CD4-positive, CD25-positive, alpha-beta regulatory T cell (primary cell): ENCODE measurements at places on chromosomes 11 and 22. TPM values are rescaled to one million over a fixed set of nuclear protein-coding genes. Genes with fewer than 3 reads are reported as not detected.

The POU2AF3 gene
- total RNA-seq: not detected

The LIPT2 gene
- total RNA-seq: 6.1 TPM

The TUB gene
- 0.27 TPM for total RNA-seq

The ZNF280A gene
- total RNA-seq: not detected

The APOC3 gene
- not detected for total RNA-seq

The UBQLNL gene
- 0.32 TPM for total RNA-seq

The DBX1 gene
- total RNA-seq: not detected

The OR56A4 gene
- total RNA-seq: not detected

The CRYBA4 gene
- total RNA-seq: not detected

The MN1 gene
- 0.39 TPM for total RNA-seq

The MED15 gene
- 397 TPM for total RNA-seq

DNA sequence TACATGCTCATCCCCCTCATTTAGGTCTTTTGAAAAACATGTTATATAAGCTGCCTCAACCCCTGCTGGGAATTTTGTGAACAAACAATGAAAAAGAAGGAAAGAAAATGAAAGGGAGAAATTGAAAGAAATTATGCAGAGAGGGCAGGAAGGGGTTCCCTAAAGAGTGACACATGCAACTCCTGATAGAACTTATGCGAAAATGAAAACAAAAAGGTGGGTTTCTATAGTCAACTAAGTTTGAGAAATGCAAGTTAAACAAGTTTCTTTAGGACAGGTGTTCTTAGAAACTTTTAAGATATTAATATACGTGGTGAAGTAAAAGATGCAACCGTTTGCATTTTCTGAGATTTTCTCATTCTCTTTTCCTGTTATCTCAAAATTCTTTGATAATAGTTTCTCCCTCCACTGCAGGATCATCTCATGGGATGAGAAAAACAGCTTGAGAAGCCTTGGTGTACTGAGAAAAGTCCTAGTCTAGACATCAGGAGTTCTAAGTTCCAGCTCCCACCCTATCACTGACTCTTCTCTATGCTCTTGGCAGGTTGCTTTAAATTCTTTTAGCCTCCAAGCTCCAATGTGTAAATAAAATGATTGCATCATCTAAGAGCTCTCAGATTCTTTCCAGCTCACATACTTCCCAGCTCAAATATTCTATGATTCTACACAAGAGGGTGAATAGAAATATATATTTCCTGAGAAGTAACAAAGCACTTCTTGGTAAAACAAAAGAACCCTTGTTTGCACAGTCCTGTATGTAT is 109.2 kb downstream of the FAM76B start:
- H3K4me1 ChIP-seq: peaks cover 58% of the 10 kb centered on the region
- peak overlapping the region; percentile 71 for H3K27ac ChIP-seq

GRCh38 chr22:42171417-42171816 is 40.8 kb upstream of the CYP2D6 start:
- no peak overlapping the region for H3K27ac ChIP-seq
- H3K4me3 ChIP-seq: no peak overlapping the region
- no peak for DNase-seq

DNA sequence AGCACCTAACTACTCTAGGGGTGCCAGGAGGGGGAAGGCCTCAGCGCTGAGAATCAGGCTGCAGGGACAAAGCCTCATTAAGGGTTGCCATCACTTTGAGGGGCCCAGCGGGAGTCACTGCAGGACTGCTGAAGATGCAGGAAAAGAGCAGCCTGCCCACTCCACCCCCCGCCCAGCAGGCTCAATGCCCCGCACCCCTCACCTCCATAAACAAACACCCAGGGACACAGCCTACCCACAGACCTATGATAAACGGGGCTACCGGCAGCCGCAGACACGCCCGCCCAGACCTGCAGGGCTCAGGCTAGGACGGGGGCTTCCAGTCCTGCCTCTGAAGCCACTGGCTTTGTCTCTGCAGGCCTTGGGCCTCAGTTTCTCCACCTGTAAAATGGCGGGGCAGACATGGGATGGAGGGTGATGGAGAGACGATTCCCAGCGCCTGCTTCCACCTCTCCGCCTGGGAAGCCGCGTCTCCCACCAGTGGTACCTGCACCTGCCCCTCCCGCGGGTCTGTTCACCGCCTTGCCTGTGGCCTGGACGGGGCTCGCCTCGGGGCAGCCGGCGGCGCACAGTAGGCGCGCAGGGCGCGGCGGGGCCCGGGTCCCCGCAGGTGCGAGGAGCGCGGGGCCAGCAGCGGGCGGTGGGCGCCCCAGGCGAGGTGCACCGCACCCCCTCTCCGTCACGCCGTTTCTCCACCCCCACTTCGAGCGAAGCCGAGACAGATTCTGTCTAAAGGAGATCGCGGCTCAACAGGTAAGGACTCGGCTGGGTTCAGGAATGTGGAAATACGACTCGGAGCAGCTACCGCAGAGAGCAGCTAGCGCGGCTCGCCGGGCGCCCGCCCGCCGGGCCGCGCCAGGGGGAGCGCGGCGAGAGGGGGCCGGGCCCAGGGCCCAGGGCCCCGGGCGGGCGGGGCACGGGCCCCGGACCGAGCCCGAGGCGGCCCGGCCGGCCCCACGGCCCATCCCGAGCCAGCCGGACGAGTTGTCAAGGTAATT is 1.5 kb downstream of the WNT7B start:
- H3K27ac ChIP-seq: no peak overlapping the region
- H3K36me3 ChIP-seq: no peaks in the 10 kb centered on the region
- peaks cover 5% of the 10 kb centered on the region for H3K27me3 ChIP-seq
- H3K4me3 ChIP-seq: no peak overlapping the region

DNA sequence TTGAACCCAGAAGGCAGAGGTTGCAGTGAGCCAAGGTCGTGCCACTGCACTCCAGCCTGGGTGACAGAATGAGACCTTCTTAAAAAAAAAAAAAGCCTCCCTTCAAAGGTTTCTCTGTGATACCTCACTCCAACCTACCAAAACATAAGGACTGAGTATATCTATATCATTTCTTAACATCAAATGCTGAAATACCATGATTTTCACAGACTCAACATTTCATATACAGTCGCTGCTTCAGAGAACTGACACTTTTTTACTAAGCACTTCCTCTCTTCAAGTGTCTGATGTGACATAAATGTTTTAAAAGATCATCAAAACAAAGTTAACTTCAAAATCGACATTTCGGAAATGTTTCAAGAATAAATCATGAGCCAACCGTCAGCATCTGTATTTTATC is 12.0 kb downstream of the PRR14L start:
- no peak overlapping the region for H3K27ac ChIP-seq
- no peak overlapping the region for H3K4me3 ChIP-seq
- no peaks in the 10 kb centered on the region for H3K27me3 ChIP-seq
- peak; percentile 66 for DNase-seq

GRCh38 chr22:22703203-22703570 is 58.8 kb downstream of the GGTLC2 start:
- H3K36me3 ChIP-seq: no peaks in the 10 kb centered on the region
- H3K27me3 ChIP-seq: no peaks in the 10 kb centered on the region
- H3K4me3 ChIP-seq: no peak overlapping the region

GRCh38 chr11:106228996-106229395 is 151.5 kb downstream of the AASDHPPT start:
- DNase-seq: no peak
- H3K4me1 ChIP-seq: no peaks in the 10 kb centered on the region
- H3K4me3 ChIP-seq: no peak overlapping the region
- H3K27ac ChIP-seq: no peak overlapping the region
- no peaks in the 10 kb centered on the region for H3K36me3 ChIP-seq
- no peaks in the 10 kb centered on the region for H3K27me3 ChIP-seq

DNA sequence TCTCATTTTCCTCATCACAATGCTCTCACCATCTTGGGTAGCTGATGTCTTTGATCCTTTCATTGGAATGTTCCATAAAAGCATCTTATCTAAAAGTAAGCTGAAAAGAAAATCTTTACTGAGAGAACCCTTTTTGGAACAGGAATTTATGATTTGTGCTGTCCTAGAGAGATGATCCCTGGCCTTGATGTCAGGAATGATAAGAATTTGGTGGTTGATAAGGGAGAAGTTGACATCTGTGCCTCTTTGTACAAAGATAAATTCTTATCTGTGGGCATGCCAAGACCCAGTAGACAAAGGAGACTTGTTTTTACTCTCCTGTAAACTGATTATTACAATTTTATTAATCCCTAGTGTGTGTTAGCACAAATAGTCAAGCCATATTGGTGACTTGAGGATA is 36.9 kb downstream of the NAALAD2 start:
- H3K27me3 ChIP-seq: no peaks in the 10 kb centered on the region
- H3K36me3 ChIP-seq: no peaks in the 10 kb centered on the region
- no peak overlapping the region for H3K27ac ChIP-seq
- H3K4me1 ChIP-seq: no peaks in the 10 kb centered on the region
- no peak for DNase-seq
- H3K4me3 ChIP-seq: no peak overlapping the region

- no peak overlapping the region for H3K27ac ChIP-seq
- H3K36me3 ChIP-seq: no peaks in the 10 kb centered on the region
- H3K27me3 ChIP-seq: no peaks in the 10 kb centered on the region
- no peak for DNase-seq
- no peaks in the 10 kb centered on the region for H3K4me1 ChIP-seq
These were observed 29.4 kb downstream of the IL18 start for GRCh38 chr11:112134473-112134872.

GRCh38 chr11:69127081-69127850 is 28.5 kb upstream of the SMIM38 start:
- no peak overlapping the region for H3K4me3 ChIP-seq
- H3K4me1 ChIP-seq: peaks cover 32% of the 10 kb centered on the region
- no peak overlapping the region for H3K27ac ChIP-seq
- H3K27me3 ChIP-seq: no peaks in the 10 kb centered on the region
- no peak for DNase-seq

GRCh38 chr11:10429526-10429925 is 25.5 kb upstream of the AMPD3 start:
- no peaks in the 10 kb centered on the region for H3K4me1 ChIP-seq
- DNase-seq: no peak
- no peak overlapping the region for H3K27ac ChIP-seq
- H3K27me3 ChIP-seq: peaks cover 35% of the 10 kb centered on the region
- no peak overlapping the region for H3K4me3 ChIP-seq

- no peaks in the 10 kb centered on the region for H3K36me3 ChIP-seq
- no peaks in the 10 kb centered on the region for H3K27me3 ChIP-seq
- no peak overlapping the region for H3K27ac ChIP-seq
- no peak for DNase-seq
- H3K4me1 ChIP-seq: no peaks in the 10 kb centered on the region
These were observed 1404.8 kb downstream of the TBC1D22A start for GRCh38 chr22:48167238-48167637.

DNA sequence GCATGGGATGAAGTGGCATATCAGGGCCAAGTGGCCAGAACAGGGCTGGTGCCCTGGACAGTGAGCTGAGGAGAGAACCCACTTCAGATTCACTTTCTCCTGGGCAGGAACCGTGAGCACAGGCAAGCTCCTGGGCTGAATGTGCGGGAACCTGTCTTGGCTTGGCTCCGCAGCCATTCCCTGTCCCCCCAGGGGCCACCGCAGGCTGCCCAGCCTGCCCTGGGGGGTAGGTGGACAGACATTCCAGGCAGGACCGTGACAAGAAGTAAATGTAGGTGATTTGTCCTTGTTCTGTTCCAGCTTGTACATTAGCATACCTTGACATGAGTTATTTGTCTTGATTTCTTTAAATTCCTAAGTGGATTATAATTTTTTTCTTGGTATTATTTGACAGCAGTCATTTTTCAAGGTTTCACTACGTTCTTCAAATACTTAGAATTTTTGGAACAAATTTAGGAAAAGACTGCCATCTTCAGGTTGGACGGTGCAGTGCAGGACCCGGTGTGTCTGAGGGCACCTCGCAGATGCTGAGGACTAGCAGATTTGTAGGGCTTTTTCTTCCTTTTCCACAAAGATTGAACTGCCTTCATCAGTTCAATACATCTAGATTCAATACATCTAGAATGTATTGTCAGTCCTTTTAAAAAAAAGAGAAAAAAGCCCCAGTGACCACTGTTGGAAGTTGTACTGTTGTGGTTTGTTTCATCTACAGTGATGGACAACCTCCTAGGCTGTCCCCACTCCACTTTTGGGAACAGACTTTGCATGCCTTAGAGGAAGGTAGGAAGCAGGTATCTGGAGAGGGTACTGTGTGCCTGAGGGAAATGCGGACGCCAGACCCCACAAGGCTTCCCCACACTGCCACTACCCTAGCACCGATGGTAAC is 115.1 kb upstream of the RASSF10 start:
- H3K4me1 ChIP-seq: no peaks in the 10 kb centered on the region
- no peak overlapping the region for H3K27ac ChIP-seq

- peaks cover 12% of the 10 kb centered on the region for H3K4me1 ChIP-seq
- no peaks in the 10 kb centered on the region for H3K27me3 ChIP-seq
- H3K36me3 ChIP-seq: peaks cover 3% of the 10 kb centered on the region
- no peak for DNase-seq
- no peak overlapping the region for H3K27ac ChIP-seq
These were observed 3.4 kb downstream of the AGBL2 start for GRCh38 chr11:47711816-47712215.

- peaks cover 5% of the 10 kb centered on the region for H3K36me3 ChIP-seq
- no peak overlapping the region for H3K27ac ChIP-seq
- H3K4me1 ChIP-seq: no peaks in the 10 kb centered on the region
- no peak overlapping the region for H3K4me3 ChIP-seq
- DNase-seq: no peak
These were observed 32.3 kb downstream of the MTMR2 start for GRCh38 chr11:95891423-95892170.

DNA sequence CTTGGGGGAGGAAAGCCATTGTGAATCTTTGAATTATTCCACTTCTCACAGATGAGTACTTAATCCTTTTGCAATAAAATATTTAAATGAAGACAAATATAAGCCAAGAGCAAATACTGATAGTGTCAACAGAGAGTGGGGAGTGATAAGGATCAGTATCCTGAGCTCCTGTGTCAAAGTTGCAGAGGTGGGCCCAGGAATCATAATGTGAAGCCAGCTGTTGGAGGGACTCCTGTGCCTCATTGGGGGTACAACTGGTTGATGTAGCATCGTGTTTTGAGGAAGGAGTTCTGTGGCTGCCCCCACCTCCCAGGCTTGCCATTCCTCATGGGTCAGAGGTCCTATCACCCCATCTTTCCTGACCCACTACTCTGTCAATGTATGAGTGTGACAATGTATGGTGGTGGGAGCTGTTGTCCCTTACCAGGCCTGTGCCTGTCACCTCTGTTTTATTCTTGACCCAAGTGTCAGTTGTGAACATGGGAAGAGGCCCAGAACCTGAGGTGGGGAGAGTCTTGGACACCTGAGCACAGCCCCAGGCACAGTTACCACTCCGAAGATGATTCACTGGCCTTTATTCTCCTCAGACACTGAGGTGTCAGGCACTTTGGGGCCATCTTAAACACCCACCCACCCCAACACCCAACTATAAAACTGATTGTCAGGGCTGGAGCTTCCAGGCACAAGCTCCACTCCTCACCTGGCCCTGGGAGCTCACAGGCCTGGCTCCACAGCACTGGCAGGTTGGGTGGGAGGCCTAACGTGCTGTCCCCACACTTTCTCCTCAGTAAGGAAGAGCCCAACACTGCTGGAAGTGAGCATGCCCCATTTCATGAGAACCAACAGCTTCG is 38.4 kb downstream of the KCNQ1OT1 start:
- H3K27ac ChIP-seq: no peak overlapping the region
- H3K4me1 ChIP-seq: no peaks in the 10 kb centered on the region
- H3K4me3 ChIP-seq: no peak overlapping the region
- no peak for DNase-seq

- H3K27me3 ChIP-seq: no peaks in the 10 kb centered on the region
- no peak for DNase-seq
- H3K27ac ChIP-seq: no peak overlapping the region
- peaks cover 15% of the 10 kb centered on the region for H3K4me1 ChIP-seq
- no peak overlapping the region for H3K4me3 ChIP-seq
- H3K36me3 ChIP-seq: peaks cover 4% of the 10 kb centered on the region
These were observed 10.5 kb downstream of the PTDSS2 start for GRCh38 chr11:460331-461199.

GRCh38 chr22:36922711-36923110 is 9.3 kb downstream of the CSF2RB start:
- H3K4me3 ChIP-seq: no peak overlapping the region
- DNase-seq: no peak
- no peaks in the 10 kb centered on the region for H3K27me3 ChIP-seq
- H3K4me1 ChIP-seq: no peaks in the 10 kb centered on the region
- peaks cover 26% of the 10 kb centered on the region for H3K36me3 ChIP-seq
